Fibroblast of the aortic adventitia (primary cell): ENCODE measurements at places on chromosomes 2 and 18. TPM values are rescaled to one million over a fixed set of nuclear protein-coding genes. Genes with fewer than 3 reads are reported as not detected.

- no peak for DNase-seq
Measured at GRCh38 chr2:39660612-39661236, 5.0 kb upstream of the TMEM178A start.

DNA sequence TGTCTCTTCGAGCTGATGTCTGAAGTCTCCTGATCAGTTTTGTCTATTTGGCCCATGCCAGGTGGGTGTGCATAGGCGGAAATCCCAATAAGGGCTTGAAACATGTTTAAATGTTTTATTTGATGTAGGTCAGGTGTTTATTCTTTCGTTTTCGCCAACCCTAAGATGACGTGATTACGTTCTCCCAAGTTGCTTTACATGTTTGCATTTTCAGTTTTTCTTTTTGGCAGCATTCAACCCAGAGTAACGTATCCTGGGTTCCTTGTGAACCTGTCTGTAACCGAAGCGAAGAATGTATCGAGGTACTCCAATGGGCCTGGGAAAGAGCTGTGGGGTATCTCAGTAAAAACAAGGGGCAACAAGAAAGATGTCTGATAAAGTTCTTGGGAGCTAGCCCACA lies 3.1 kb downstream of the ALPK2 start:
- DNase-seq, result no peak

GRCh38 chr2:59584958-59585357 lies 968.5 kb downstream of the BCL11A start:
- DNase-seq, result no peak

DNA sequence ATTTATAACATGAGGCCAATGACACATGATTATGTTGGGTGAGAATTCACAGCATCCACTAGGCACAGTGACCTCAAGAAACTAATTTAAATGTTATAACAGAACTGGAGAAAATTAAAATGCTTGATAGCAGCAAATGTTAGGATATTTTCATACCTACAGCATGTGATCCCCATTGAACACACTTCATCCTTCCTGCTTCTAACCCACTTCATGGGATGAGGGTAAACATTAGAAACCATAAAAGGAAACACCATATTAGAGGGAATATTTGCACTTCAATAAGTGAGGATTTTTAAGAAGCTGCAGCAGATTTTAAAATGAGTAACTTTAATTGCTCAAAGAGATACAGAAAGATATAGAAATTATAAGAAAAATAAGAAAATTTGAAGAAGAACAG lies 117.1 kb downstream of the FSHR start:
- DNase-seq, result no peak

DNA sequence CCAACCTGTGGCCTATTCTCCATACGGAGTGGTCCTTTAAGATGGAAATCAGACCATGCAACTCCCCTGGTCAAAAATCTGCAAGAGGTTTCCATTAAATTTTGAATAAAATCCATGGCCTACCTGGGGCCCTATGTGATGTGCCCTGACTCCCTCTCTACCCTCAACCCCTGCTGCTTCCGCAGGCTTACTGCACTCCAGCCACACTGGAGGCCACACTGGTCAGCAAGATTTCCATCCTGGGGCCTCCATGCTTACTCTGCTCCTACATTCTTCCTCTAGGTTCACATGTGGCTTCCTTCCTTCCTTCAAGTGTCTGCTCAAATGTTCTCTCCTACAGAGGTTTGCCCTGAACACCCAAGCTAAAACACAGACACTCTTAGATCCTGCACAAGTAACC lies 40.6 kb downstream of the FARSB start:
- no peak for DNase-seq

- no peak for DNase-seq
Measured at GRCh38 chr2:106172649-106173048, 21.5 kb downstream of the UXS1 start.

DNA sequence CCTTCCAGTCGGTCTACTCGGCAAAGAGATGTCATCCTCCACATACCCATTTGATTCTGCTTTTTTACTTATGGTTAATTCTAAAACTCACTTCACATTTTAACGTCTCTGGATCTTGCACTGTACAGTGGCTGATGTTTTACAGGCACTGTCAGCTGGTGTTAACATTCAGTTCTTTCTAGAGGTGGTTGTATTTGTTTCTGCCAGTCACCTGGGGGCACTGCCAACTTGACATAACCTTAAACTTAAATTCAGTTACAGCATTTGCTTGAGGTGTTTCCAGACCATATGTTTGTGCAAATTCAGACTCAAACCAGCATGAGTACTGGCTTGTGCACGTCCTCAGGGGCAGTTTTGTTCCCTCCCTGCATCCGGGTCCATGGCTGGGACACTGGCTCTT lies 5.3 kb upstream of the TMEM185B start:
- DNase-seq, result no peak

- DNase-seq, result no peak
Measured at GRCh38 chr2:231341100-231341499, 54.4 kb upstream of the B3GNT7 start.

DNA sequence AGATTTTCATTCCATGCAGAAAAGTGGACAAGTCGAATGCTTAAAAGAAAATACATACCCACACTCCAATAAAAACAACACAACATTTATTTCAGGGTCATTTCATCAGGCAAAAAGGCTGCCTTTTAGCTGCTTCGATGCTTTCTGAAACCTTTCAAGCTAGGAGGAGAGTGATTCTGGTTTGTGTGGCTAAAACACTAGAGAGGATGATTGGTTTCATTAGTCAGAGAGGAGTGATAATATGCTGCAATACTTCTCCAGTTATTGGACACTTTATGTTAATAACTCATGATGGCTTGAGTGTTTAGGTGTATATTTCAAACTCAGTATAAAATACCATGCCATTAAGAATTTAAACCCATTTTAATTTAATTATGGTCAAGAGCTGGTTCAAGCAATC lies 614.0 kb downstream of the SLC4A3 start:
- peak; percentile 41 for DNase-seq

DNA sequence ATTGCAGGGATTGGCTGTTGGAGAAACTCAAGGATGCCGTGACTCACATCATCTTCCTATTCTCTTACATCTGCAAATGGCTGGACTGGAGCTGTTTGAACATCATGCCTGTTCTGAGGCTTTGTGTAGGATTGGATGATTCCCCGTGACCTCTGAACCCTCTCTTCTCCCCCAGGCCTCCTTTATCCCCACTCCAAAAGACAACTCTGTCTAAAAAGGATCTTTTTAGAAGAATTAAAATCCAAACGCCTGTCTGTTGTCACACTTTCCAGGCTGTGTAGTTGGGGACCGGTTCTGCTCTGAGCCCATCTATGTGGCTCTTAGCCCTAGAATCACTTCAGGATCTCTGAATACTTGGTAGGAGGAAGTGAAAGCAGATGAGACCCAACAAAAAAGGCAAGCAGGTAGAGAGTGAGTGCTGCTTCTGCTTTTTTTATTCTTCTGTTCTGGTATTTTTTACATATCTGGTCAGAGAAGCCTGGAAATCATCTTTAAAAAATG lies 565 bp downstream of the SP140 start:
- no peak for DNase-seq

ABHD1 gene
- total RNA-seq, result 0.09 TPM in 1 of 2 replicates, not detected in the other

BMP10 gene
- not detected in 2 replicates for total RNA-seq

ANKRD30B gene
- total RNA-seq, result 0.36 and 2.7 TPM in 2 replicates

OSBPL6 gene
- total RNA-seq, result 1.5 and 5.2 TPM in 2 replicates

CFC1 gene
- not detected in 2 replicates for total RNA-seq

TMEM247 gene
- total RNA-seq, result not detected in 2 replicates

CHN1 gene
- 2.3 and 3.3 TPM in 2 replicates for total RNA-seq

SLC9A2 gene
- under 0.01 TPM in 1 of 2 replicates, not detected in the other for total RNA-seq

FBXO41 gene
- total RNA-seq, result 0.18 and 1.6 TPM in 2 replicates
